Vagina (tissue), 2 donors: ENCODE measurements at places on chromosomes 6 and 20. TPM values are rescaled to one million over a fixed set of nuclear protein-coding genes. Genes with fewer than 3 reads are reported as not detected.

DNA sequence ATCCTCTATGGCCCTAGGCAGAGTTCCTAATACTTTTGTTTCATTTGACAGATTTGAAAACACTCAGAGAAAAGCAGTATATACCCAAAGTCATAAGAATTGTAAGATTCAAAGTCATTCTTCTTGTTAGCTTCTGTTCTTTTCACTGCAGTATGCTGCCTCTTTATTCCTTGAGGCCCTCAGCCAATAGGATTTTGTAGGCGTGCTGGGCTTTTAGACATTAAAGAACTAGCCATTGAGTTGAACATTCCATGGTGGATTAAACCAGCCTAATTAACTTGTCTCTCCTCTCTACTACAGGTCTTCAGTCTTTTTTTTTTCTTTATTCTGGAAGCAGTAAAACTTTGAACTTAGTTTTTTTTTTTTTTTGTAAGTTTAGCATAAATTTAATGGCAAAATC is 186.3 kb downstream of the PLCB4 start:
- no peak for DNase-seq

The CDH26 gene
- total RNA-seq, result 6.6 TPM

- no peak for DNase-seq
Measured at GRCh38 chr6:109998159-109998785, 20.2 kb downstream of the GPR6 start.

DNA sequence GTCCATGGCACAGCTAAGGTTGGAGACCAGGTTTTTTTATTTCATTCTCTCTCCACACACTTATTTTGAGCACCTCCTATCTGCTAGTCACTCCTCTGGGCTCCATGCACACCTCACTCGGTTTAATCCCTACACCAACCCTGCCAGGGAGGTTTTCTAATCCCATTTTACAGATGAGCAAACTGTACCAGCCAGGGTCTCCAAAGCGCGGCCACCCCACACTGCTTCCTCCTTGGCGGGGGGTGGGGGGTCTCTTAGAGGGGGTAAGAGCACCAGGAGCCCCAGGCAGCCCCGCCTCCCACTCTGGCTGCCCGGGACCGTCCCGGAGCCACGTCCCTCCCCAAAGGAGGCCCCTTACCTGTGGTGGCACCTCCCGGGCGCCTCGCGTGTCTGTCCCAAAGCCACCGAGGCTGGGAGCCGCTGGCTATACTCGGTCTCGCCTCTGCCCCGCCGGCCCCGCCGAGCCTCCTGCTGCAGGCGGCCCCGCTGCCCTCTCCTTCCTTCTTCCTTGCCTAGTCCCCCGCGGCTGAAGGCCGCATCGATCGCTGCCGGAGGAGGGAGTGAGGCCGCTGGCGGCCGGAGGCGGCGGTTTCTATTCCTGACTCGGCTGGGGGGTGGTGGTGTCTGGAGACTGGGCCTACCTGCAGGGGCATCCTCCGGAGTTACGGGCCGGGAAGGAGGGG is at the start of gene KCNS1:
Gene KCNS1 (minus strand): TSS at position 565 of the 683 bp plus-strand sequence. CDS start 1,891 bp downstream, outside the sequence.
- DNase-seq, result no peak

- no peak for DNase-seq
Measured at GRCh38 chr6:157314705-157315321, 8.5 kb downstream of the TMEM242 start.

The ULBP1 gene
- total RNA-seq, result not detected

The SUMO4 gene
- total RNA-seq, result 3.9 TPM

DNA sequence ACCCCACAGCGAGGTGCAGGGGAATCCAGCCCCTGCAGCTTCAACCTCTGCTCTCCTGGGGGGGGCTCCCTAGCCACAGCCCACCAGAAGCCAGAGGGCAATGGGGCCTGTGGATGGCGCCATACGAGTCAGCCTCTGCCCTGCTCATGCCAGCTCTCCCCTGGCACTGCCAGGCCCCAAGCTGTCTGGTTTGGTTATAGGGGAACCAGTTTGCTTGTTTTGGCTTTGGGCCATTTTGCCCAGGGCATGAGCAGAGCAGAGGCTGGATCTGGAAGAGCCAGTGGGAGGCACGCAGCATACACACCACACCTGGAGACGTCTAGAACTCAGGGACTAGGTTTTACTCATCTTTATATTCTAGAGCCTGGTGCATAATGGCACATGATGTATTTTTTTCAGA is 66.7 kb upstream of the SLC22A16 start:
- DNase-seq, result no peak

The SS18L1 gene
- 25.3 TPM for total RNA-seq

The TFAP2B gene
- 0.25 TPM for total RNA-seq

- DNase-seq, result no peak
Measured at GRCh38 chr6:124885171-124885570, 77.1 kb upstream of the RNF217 start.

DNA sequence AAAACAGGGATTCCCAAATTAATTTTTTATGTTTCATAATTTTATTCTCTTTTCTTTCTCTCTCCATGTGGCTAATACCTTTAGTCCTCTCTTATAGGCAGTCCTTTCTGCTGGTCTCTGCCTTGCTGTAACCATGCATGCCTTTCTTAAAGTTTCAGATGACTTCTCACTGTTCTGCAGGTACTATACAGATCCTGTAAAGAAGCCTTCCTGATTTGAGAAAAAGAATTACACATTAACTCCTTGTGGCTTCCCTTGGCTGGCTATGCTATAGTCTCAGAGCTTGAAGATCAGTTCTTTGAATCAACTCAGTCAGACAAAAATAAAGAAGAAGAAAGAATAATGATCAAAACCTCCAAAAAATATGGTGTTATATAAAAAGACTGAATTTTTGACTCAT is 7.3 kb upstream of the GPR63 start:
- DNase-seq, result no peak

The TNNC2 gene
- total RNA-seq, result not detected

The ADGRF4 gene
- total RNA-seq, result 10.1 TPM
